ENCODE measurements at places on chromosomes 2 and 18. TPM values are rescaled to one million over a fixed set of nuclear protein-coding genes. Genes with fewer than 3 reads are reported as not detected.

Gene POU3F3
- not detected for polyA plus RNA-seq

Gene PSME4
- polyA plus RNA-seq: 12.5 TPM

Gene MYL1
- polyA plus RNA-seq: not detected

Gene CSRNP3
- polyA plus RNA-seq: 0.46 TPM

Gene TEKT4
- polyA plus RNA-seq: not detected

Gene NLRC4
- polyA plus RNA-seq: 3.9 TPM

Gene CHST9
- polyA plus RNA-seq: 3.1 TPM

Gene SERPINB3
- not detected for polyA plus RNA-seq

Gene MAPK4
- polyA plus RNA-seq: 0.36 TPM

Gene NYAP2
- polyA plus RNA-seq: 0.01 TPM

Gene COL3A1
- 363 TPM for polyA plus RNA-seq

Gene ABCB11
- polyA plus RNA-seq: 0.02 TPM

Gene MALT1
- 6.8 TPM for polyA plus RNA-seq

Gene CIB4
- not detected for polyA plus RNA-seq

Gene IL37
- not detected for polyA plus RNA-seq

Gene LYPD1
- polyA plus RNA-seq: not detected

Gene C2orf15
- polyA plus RNA-seq: 1.8 TPM

Gene PLEKHH2
- 3.2 TPM for polyA plus RNA-seq

Gene HNMT
- 19.2 TPM for polyA plus RNA-seq

Gene CDH20
- polyA plus RNA-seq: 0.45 TPM

Gene CYS1
- polyA plus RNA-seq: 14.2 TPM

Gene FABP1
- polyA plus RNA-seq: 1.1 TPM

Gene POTEI
- not detected for polyA plus RNA-seq

Gene G6PC2
- polyA plus RNA-seq: 0.19 TPM

Gene TPRKB
- 35.2 TPM for polyA plus RNA-seq
